ENCODE measurements at places on chromosomes 5 and 9. TPM values are rescaled to one million over a fixed set of nuclear protein-coding genes. Genes with fewer than 3 reads are reported as not detected.
A peak's percentile ranks its signal among the peaks of the same experiment; 100 is the strongest.

DNA sequence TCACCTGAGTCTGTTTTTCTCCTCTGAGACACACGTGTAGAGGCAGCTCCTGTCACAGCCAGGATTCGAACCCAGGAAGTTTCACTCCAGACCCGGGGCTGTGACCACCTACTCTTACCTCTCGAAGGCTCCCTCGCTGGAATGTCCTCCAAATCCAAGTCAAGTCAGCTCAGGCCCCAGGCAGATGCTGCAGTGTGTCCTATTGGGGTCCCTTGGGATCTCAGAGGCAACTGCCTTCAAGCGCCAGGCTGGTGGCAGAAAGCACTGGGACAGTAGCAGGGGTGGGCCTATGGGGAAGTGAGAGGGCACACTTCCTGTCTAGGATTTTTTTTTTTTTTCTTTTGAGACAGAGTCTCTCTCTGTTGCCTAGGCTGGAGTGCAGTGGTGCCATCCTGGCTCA lies 762 bp upstream of the ST6GALNAC4 start:
- peak; percentile 40 for DNase-seq

DNA sequence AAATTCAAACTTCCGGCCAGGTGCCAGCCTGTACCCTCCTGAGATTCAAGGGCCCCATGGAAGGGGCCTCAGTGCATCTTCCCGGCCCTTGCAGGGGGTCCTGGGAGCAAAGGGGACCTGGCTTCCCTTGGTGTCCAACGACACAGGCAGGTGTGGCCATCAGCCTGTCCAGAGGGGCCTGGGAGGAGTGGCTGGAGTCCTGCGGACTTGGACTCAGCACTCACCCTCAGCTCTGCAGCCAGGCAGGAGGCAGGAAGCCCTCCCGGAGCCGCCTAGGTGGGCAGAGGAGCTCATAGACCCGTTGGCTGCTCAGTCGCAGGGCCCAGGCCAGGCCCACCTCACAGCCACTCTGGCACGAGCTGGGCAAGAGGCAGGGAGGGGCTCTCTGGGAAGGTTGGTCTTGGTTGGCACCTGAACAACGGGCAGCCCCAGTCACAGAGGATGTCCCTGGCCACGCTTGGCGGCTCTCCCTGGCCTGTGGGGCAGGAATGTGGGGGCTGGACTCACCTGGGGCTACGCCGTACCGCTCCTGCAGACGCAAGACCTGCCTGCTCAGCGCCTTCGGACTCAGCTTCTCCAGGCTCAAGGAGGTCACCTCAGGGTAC lies 53.8 kb upstream of the NRARP start:
- DNase-seq, result no peak

GRCh38 chr5:44697025-44697424 lies 111.7 kb upstream of the MRPS30 start:
- no peak for DNase-seq

DNA sequence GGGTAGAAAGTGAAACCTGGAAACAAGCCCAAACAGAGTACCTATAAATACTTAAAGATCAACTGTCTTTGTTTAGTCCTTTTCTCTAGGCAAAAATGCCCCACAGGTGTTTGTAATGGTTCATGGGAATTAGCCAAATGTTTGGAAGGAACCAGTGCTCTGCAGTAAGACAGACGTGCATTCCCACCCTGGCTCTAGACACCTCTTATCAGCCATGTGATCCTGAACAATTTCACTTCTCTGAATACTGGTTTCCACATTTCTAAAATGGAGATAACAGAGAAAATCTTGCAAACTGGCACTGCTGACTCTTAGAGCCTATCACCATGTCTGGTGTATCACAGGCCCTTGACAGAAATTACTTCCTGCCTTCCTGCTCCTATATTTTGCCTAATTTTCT lies 30.0 kb downstream of the GLIS3 start:
- no peak for DNase-seq

GRCh38 chr5:133775584-133776304 lies 163.4 kb upstream of the FSTL4 start:
- no peak for DNase-seq

DNA sequence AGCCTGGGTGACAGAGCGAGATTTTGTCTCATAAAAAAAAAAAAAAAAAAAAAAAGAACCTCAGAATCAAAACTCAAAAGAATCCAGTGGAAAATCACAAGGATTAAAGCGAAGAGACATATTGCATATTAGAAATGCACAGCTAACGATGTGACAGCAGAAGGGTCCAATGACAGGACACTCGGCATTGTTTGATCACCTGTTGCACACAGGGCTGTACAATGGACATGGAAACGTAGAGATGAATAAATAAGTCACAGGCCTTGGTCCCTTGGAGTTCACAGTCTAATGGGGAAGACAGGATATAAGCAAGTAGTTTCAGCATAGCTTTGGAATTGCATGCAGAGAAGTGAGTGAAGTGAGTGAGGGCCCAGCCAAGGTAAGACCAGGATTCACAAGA lies 25.9 kb upstream of the PIK3R1 start:
- no peak for DNase-seq

DNA sequence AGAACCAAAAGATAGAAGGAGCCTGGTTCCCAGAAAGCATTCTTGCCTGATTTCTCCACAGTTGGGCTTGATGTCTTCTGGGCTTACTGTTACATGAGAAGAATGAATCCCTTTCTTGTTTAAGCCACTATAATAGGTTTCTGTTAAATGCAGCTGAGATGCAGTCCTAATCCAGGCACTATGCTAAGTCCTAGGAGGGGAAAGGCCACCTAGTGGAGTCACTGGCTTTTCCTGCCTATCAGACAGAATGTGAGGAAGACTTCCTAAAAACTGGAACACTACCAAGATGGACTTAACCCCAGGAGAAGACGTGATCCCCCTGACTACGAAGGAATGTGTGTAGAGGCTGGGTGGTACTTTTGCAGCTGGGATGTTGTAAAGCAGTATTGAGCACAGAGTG lies 34.3 kb upstream of the FSD1L start:
- peak; percentile 23 for DNase-seq

- no peak for DNase-seq
Observed at GRCh38 chr5:16856531-16856930, 79.6 kb downstream of the MYO10 start.

AQP7 gene
- 33.3 TPM for total RNA-seq

ZNF618 gene
- total RNA-seq, result 2.2 TPM

OR13C9 gene
- total RNA-seq, result not detected

ASPN gene
- 3.4 TPM for total RNA-seq

KCNMB1 gene
- total RNA-seq, result 10.0 TPM
